ENCODE measurements at places on chromosomes 12 and 14. TPM values are rescaled to one million over a fixed set of nuclear protein-coding genes. Genes with fewer than 3 reads are reported as not detected.

SLC25A21 gene
- 0.26 TPM for total RNA-seq

FANCM gene
- 1.7 TPM for total RNA-seq

DNA sequence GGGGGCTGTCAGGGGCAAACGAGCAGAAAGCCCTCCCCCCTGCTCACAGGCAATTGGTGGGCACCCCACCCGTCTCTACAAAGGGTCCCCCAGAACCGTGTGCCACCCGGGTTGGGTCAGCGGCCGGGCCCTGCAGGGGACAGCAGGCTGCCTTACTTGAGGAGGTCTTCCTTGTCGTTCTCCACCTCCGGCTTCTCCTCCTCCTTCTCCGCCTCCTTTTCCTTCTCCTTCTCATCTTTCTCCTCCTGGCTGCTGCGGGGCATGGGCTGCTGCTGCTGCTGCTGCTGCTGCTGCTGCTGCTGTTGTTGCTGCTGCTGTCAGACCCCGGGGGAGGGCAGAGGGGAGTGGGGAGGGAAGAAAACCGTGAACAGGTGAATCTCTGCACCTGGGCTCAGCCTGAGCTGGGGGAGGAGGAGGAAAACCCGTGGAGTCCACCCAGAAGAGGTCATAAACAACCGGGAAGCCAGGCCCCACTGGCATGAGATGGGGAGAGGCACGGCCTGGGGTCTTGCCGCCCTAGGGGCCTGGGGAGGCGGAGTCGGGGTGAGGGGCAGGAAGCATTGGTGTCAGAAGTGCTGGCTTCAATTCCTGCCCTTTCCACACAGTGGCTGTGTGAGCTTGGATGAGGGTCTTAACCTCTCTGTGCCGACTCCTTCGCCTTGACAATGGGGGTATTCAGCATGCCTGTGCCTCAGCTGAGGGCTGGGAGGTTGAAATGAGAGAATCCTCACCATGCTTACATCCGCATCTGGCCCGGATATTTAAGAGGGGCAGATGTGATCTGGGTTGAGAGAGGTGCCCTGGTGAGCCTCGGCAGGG is 107.6 kb downstream of the RFLNA start:
- no peak for DNase-seq

DNA sequence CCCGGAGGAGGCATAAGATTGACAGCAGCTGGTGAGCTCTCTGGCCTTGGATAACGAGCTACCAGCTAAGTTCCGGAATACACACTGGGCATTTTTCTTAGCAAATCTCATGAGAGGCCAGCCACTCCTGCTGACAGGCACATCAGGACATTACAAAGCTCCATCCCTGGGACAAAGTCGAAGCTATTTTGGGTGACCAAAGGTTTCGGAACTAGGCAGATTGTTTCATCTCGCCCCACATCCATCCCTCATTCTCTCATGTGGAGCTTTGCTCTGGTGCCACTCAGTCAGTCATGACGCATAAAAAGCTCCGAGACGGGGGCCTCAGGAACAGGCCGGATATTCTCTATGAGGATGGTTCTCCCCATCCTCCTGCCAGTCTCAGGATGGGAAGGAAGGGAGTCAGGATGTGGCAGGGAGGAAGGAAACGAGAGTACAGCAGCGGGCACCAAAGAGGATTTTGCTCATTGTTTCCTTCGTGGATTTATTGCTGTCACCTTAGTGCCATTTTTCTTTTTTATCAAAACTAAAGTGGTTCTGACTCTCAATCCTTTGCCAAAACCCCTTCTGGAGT is 253.1 kb upstream of the FKBP4 start:
- DNase-seq, result no peak
